ENCODE measurements at places on chromosomes 3 and 15.
A peak's percentile ranks its signal among the peaks of the same experiment; 100 is the strongest.

DNA sequence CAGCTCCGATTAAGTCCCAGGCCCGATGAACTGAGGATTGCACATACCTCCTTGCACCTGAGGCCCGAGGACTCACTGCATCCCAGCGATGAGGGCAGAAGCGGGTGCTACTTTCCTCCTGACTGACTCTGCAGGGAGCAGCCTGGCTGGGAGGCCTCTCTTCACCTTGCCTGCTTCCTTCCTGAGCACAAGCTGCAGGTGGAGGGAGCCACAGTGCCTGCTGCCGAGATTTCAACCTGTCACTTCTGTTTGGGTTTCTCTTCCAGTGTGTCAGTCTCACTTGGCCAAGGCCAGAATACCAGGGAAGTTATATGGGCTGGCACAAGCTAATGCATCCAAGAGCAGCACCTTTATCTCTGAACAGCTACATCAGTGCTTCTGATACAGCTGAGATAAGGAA, 185.4 kb downstream of the NTRK3 start:
- no peak for DNase-seq

- no peak for DNase-seq
These were observed 160.1 kb downstream of the PDE8A start for GRCh38 chr15:85141726-85142125.

GRCh38 chr3:36461597-36461996, 81.3 kb downstream of the STAC start:
- DNase-seq = no peak

DNA sequence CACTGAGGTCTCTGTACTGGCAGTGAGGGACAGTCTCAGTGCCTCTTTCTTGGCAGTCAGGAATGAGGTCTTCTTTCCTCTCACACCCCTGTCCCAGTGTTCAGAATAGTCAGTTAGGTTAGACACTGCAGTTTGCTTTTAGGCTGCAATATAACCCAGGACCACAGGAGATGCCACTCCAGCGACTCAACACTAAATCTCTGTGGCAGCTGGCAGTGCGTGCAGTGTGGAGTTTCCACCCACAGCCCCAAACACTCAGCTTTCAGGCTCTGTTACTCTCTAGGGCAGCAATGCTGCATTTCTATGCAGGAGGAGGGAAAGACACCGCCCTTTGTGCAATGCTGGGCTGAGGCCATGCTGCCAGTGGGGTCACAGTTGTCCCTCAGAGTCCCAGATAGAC, 150.2 kb upstream of the SUCLG2 start:
- DNase-seq = no peak

GRCh38 chr3:151955356-151955755, 81.9 kb downstream of the SUCNR1 start:
- no peak for DNase-seq

DNA sequence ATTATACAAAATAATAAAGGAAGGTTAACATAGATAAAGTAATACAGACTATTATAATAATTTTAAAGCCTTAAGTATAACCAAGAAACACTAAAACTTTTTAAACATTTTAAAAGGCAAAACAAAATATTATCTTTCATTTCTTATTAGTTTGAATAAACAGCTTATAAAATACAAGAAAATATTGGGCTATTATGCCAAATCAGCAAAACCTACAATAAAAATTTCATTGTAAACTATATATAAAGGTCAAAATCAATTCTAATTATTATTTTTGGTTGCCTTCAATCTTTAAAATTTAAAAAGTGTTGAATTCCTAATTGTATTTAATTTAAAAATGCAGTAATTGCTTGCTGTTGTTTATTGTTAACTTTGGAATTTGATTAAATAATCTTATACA, 430.0 kb downstream of the ROBO1 start:
- DNase-seq = no peak

DNA sequence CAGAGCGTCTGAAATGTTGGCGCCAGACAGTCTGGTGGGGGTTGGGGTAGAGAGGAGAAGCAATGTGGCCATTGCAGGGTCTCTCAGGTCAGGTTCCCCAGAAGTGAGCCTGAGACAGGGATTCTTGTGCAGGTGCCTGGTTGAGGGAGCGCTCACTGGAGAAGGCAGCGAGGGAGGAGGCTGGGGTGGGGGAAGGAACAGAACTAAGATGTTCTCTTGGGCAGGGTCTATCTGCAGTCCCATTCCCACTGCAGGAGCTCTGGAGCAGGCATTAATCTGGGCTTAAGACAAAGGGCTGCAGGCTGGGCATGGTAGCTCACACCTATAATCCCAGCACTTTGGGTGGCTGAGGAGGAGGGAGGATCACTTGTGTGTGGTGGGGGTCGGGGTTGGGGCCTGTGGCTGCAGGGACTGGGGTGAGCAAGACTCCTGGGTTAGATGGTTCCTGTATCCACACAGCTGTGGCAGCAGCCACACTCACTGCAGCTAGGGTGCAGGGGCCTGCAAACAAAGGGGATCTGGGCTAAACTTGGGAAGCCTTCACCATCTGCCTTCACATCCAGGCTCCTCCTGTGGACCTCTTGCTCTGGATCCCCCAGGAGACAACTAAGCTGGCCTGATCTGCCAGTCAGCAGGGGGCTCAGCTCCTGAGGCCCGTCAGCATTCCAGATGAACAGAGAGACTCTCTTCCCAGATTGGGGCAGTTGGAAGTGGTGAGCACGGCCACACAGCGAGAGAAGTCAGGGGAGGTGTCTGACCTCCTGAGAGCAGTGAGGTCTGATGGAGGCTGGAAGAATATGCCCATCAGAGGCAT, 172.5 kb downstream of the ABHD5 start:
- DNase-seq = no peak

DNA sequence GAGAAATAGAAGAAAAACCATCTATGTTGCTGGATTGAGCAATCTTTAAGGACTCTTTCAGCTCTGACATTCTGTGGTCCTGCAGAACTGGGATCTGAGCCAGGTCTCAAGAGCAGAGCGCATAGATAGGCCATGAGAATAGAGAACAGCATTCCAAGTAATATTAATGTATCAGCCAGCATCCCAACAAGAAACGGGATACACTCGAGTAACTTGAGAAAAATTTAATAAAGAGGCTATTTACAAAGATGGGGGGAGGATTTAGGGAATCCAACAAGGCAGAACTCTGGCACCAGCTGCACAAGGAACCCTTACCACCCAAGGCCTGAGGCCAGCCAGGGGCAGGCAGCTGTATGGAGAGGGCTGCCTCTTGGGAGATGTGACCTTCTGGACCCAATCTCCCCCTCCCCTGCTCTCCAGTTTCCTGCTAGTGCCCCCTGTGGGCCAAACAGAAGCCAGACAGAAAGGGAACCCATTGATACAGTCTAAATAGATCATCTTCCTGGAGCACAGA, 8.2 kb downstream of the TMOD2 start:
- no peak for DNase-seq

GRCh38 chr3:101518421-101518871, 5.4 kb upstream of the SENP7 start:
- no peak for DNase-seq

DNA sequence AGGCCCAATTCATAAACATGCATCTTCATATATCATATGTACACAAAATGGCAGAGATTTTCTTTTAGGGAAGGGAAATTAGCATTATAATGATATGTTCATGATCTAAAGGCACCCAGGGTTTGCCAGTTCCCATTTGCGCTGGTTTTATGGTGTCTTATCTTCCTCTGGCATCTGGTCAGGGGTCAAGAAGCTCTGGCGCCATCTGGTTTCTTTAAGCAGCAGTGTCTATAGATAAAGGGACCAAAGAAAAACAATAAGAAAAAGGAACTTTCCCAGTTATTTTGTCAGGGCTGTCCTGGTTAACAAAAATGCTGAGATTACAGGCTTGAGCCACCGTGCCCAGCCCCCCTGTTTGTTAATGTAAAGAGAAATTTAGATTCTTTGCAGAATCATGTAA, 3.3 kb upstream of the DCP1A start:
- peak; percentile 35 for DNase-seq

DNA sequence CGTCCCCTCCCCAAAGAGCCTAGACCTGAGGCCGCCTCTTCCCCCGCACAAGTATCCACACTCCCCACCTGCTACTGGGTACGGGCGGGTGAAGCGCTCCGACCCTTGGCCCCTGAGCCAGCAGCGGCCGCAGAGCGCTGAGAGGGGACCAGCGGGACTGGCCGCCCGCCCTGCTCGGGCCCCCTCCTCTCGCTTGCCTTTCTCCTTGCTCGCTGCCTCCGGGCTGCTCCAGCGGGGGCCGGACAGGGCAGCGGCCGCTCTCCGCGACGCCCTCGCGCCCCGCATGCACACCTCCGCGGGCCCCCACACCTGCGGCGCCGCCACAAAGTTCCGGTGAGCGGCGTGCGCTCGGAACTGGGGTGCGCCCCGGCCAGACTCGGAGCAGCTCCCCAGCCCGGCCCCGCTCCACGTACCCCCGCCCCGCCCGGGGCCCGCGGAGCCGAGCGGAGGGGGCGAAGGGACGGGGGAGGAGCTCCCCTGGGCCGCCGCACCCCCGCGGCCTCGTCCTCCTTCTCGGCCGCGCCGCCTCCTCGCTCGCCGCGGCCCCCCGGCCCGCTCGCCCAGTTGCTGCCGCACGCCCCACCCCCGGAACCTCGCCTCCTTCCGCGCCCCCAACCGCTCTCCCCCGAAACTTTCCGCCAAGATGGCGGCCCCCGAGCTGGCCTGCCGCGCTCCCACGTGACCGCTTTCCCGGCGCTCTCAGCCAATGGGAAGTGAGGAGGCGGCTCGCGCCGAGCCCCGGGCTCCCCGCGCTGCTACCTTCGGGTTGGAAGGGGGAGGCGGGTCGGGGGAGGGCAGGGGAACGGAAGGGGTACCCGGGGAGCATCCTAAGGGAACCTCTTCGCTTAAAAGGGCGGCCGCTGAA, 704 bp downstream of the DLG1 start:
- DNase-seq = peak; percentile 85

DNA sequence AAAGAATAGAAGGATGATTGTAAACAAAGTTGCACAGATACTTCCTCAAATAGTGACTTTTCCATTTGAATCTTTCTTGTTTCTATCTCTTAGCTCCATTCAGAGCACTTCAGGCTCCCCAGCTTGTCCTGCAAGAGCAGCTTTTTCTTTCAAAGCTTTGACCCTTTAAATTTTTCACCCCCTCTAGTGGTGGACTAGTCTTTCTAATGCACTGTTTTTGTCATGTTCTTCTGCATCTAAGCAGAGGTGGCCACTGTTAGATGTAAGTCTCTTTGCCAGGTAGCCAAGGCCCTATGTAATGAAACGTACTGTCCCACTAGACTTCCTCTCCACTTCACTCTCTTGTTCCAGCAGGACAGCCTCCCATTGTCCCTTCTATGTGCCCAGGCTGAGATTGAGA, 74.0 kb upstream of the MANF start:
- DNase-seq = no peak

DNA sequence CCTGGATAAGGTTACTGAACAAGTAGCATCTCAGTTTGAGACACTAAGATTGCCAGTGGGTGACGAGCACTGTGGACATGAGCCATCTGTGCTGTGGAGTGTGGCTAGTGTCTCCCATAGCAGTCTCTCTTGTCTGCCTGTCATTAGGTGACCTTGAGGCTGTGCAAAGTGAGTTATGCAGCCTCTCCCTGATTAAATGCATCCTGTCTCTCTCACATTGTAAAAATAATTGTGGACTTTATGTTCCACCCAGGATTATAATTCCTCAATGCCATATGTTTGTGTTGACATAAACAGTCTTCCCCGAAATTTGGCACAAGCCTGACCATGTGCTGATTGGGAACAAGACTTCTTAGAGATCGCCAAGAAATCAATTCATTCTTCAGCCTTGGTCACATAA, 168.9 kb downstream of the MYRIP start:
- DNase-seq = no peak

DNA sequence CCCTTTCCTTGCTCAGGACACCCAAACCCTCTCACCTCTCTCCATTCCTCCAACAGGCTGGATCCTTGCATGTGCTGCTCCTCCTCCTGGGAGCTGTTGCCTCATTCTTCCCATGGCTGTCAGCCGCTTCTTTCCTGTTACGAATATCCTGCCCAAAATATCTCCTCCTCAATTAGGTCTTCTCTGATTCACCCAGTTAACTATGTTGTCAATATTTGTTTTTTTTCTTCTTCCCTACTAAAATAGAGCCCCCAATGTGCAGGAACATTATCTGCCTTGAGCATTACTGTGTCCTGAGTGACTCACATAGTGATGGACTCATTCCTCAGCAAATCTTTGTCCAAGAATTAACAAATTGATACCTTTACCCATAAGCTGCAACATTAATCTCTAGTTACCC, 357.2 kb downstream of the CLSTN2 start:
- DNase-seq = no peak

DNA sequence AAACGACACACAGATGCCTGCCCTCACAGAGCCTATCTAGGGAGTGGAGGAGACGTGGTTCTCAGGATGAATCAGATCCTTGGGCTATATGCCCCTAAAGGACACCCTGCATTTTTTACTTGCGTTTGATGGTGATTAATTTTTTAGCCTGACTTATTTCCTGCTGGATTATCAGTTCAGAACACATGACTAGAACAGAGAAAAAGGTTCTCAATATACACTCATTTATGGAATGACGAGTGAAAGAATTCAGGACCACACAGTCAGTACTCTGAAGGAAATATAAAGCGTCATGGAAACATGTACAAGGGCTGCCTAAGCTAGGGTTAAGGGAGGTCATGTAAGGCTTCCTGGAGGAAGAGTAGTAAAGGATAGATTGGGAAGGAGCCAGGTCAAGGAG, 121.8 kb downstream of the SSR3 start:
- no peak for DNase-seq

DNA sequence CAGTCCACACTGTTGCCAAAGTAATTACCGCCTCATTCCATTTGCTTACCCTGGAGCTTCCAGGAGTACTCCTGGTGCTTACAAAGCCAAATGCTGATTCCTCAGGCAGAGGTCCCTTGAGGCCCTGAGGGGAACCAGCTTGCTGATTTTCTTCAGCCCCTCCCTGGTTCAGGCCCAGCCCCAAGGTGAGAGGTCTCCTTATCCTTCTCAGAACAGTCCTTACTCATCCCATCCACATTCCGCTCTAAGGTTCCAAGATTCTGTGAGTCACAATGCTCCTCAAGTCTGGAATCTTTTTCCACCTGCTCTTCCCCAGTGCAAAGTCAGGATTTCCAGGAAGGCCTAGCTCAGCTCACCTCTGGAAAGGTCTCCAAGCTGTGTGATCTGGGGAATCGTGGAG, 1.8 kb upstream of the ATP10A start:
- DNase-seq = no peak

- DNase-seq = peak; percentile 64
These were observed 75.3 kb downstream of the NCEH1 start for GRCh38 chr3:172635588-172635987.

DNA sequence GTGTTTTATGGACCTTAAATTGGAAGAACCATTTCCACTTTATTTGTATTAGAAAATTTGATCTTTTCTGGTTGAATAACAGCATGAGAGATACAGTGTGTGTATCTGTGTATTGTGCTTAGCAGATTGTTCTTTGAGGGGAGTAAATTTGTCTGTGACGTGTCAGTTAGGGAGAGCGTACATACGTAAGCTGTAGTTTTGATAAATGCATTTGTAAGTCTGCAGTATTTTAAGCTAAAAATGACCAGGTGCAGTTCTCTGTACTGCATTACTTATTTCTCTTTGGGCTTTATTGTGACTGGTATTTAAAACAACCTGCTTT, 264.8 kb downstream of the ROBO2 start:
- no peak for DNase-seq

GRCh38 chr3:130967281-130967680, 59.3 kb downstream of the ASTE1 start:
- DNase-seq = no peak
